Hematopoietic multipotent progenitor cell treated with erythropoietin and hydrocortisone succinate and interleukin-3 and kit ligand, for 6 days (in vitro differentiated cells): ENCODE measurements at places on chromosomes 1 and 21.

DNA sequence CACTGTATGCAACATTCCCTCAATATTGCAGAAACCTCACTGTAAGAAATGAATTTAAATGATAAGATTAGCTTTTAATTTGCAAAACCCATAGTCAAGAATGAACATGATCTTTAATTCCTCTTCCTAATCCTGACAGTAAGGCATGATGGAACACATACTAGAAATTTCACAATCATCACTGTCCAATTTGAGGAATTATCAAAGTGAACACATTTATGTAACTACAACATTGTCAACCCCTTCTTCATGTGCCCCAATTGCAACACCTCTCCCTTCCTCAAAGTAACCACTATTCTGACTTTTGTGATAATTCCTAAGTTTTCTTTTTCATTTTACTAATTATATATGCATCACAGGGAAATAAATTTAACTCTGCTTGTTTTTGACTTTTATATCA lies 103.1 kb downstream of the LHX8 start:
- peak; percentile 1 for DNase-seq

GRCh38 chr1:242530761-242531160 lies 6.3 kb upstream of the PLD5 start:
- no peak for DNase-seq

- DNase-seq, result no peak
Observed at GRCh38 chr1:234396871-234397270, 23.6 kb downstream of the COA6 start.

- no peak for DNase-seq
Observed at GRCh38 chr1:161791904-161792655, 26.0 kb downstream of the ATF6 start.

DNA sequence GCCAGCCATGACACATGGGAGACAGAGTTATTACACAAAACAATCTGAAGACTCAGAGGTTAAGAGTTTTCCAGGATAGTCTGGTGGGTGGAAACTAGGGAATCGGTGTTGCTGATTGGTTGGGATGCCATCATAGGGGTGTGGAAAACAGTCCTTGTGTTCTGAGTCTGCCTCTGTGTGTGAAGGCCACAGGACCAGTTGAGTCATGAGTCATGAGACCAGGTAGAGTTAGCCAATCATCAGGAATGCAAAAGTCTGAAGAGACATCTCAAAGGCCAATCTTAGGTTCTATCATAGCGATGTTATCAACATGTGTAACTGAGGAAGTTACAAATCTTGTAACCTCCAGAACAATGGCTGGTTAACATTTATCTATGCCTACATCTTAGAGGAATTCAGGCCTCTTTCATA lies 49.7 kb upstream of the NEK7 start:
- peak; percentile 40 for DNase-seq

GRCh38 chr1:157315544-157315943 lies 177.3 kb upstream of the ETV3 start:
- DNase-seq, result no peak

DNA sequence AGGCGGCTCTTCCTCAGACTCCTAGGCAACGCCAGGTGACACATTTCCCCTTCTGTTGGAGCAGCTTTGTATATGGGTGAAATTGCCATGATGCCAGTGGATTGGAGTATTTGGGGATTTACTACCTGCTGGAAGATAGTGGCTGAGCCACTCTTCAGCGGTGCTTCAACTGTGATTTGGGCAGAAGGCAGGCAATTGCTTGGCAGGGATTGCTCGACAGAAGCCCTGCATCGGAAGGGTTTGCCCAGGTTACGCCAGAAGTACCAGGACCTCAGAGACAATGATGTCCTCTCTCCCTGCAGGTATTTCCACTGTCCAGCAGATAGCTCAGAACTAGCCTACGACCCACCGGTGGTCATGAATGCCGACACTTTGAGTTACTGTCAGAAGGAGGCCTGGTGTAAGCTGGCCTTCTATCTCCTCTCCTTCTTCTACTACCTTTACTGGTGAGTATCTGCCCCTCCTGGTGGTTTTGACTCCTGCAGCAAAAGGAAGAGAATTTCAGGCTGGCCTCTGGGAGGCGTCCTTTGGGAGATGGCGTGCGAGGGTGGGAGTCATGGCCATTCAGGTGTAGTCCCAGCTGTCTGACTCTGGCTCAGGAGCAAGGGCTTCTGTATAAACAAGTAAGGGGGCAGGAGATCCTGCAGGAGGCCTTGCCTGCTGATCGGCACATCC lies 118.3 kb downstream of the CNIH3 start:
- no peak for DNase-seq

DNA sequence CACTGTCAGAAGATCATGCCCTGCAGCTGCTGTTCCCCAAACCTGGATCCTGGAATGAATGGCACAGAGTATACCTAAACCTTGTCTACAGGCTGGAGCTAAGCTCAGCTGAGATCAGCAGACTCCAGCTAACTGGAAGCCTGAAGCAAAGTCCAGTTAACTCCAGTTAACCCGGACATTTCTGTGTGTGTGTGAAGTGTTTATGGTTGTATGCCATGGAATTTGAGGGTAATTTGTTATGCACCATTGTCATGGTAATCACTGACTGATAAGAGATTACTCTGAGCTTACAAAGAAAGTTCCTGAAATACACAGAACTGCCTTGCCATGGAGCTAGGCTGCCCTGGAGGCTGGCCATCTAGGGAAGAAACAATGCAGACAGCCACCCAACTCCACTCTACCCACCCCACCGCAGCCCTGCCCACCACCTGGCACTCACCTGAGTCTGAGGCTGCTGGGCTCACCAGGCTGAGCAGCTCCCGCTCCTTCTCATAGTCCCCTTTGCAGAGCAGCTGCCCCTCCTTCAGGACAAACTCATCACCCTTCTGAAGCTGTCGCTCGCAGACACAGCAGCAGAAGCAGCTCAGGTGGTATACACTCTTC lies 107.4 kb downstream of the LMX1A start:
- no peak for DNase-seq
